ENCODE measurements at places on chromosomes 13 and 19.
A peak's percentile ranks its signal among the peaks of the same experiment; 100 is the strongest.

GRCh38 chr19:10061717-10062310, 24.3 kb upstream of the SHFL start:
- no peak for DNase-seq

DNA sequence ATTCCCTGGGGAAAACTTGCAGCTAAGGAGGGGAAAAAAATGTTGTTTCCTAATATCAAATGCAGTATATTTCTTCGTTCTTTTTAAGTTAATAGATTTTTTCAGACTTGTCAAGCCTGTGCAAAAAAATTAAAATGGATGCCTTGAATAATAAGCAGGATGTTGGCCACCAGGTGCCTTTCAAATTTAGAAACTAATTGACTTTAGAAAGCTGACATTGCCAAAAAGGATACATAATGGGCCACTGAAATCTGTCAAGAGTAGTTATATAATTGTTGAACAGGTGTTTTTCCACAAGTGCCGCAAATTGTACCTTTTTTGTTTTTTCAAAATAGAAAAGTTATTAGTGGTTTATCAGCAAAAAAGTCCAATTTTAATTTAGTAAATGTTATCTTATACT, 33.6 kb downstream of the TNFSF11 start:
- DNase-seq: no peak

GRCh38 chr19:1248786-1249297, 459 bp downstream of the MIDN start:
- DNase-seq: peak; percentile 85

- DNase-seq: peak; percentile 92
Measured at GRCh38 chr19:7488736-7489353, at the start of gene PEX11G. Gene PEX11G (minus strand): TSS chr19:7489035. CDS start chr19:7489010, 25 bp downstream.

- DNase-seq: no peak
Measured at GRCh38 chr19:53904909-53905308, 4.2 kb upstream of the CACNG7 start.

DNA sequence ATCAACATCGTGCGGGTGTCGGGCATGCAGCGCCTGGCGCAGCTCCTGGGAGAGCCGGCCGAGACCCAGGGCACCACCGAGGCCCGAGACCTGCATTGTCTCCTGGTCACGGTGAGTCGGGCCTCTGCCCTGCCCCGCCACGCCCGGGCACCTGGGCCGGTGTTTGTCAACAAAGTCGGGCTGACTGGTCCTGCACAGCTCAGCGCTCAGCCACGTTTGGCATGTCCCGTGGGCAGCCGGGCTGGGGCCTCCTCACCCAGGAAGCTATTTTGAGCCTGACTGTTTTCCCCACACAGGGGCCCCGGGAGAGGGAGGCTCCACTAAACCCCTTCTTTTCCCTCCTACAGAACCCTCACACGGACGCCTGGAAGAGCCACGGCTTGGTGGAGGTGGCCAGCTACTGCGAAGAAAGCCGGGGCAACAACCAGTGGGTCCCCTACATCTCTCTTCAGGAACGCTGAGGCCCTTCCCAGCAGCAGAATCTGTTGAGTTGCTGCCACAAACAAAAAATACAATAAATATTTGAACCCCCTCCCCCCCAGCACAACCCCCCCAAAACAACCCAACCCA, 1.3 kb downstream of the GADD45B start:
- peak; percentile 42 for DNase-seq

DNA sequence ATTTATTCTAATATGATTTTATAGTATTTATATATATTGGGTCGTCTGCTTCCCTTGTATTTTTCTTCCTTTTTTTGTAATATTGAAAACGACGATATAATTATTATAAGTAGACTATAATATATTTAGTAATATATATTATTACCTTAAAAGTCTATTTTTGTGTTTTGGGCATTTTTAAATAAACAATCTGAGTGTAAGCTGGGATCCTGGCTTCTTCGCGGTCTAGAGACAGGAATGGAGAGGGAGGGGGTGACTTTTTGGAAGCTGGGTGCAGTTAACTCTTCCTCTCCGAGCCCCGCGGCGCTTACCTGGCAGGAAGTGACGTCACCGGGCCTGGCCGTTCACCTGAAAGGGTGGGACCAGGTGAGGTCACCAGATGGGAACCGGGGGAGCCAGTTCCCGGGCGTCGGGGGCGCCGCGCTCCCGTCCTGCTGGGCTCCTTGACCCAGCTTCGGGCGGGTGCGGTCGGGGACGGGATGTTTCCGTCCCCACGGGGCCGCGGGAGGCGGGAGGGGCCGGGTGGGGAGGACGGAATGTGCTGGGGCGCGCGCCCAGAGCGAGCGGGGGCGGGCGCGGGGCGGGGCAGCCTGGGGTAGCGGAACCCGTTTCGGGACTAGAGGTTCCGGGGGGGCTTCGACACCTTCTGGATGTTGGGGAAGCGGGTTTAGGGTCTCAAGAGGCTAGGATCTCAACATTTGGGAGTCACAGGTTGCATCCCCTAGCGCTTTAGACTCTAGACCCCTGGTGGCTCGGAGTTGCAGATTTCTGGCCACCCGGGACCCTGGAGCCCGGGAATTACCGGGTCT, 2.8 kb downstream of the ZFP36 start:
- peak; percentile 77 for DNase-seq

GRCh38 chr19:51441410-51442390, 16.6 kb downstream of the SIGLEC8 start:
- peak; percentile 88 for DNase-seq

DNA sequence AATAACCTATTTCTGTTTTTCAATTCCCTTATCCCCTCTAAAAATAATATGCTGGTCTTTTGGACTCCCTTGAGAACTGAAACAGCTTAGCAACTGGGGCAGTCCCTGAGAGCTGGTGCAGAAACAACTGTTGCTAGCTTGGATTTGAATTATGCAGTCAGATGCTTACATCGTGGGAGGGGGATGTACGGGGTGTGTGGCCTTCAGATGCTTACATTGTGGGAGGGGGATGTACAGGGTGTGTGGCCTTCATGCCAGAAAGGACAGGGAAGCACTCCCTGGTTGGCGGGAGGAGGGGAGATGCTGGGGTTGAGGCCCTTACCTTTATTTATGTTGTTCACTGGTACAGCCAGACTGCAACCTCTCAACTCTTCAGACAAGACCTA, 25.6 kb downstream of the LRCH1 start:
- DNase-seq: peak; percentile 17

Data from activated naive CD4-positive, alpha-beta T cell treated with Interleukin-2 at 50 U/mL for 16 hours (primary cell).